AML-193 (cell line): ENCODE measurements at places on chromosomes 2 and 18.
A peak's percentile ranks its signal among the peaks of the same experiment; 100 is the strongest.

DNA sequence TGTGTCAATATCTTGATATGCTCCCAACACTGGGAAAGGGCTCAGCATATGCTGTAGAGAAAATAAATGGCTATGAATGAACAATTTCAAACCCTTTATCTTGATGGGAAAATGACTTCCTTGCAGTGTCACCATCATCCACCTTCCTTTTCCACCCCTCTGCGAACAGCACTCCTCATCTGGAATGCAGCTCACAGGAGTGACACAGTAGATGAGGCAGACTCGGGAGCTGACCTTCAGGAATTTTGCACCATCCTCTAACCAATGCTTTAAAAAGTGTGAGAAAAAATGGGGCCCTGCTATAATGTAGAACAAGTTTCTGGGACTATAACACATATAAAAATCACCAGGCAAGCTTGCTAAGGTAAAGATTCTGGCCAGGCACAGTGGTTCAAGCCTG, 41.3 kb upstream of the YPEL5 start:
- no peak for DNase-seq

DNA sequence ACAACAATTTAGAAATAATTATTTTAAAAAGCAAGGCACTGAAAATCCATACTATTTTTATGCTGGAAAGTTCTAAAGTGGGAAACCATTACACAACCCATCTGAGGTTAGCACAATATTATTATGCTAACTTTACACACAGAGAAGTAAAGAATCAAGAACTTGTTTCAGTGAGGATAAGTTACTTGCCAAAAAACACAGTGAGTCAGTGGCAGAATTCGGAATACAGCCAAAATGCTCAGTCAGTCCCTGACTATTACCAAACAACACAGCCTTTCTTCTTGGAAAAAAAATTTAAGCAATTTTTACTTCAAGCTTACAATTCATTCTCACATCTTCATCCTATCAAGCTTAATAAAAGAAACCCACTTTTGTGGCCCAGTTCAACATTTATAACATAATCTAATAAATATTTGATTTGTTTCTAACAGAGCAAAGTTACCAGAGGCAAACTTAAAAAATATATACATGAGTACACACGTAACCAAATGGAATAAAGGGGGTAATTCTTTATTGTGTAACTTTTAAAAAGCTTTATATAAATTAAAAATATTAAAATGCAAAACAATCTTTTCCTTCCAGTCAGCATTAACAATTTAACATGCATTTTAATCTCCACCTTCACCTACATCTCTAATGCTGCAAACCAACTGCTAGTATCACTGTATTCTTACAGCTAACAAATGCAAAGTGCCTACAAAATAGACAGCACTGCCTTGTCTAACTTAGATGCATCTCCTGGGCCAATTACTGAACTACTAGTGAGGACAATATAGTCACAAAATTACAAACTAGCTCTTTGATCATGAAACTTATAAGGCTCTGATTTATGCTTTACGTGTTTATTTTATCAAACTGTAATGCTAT, 55.2 kb downstream of the CCDC88A start:
- DNase-seq = peak; percentile 50

- no peak for DNase-seq
These were observed 891.2 kb upstream of the POU3F3 start for GRCh38 chr2:103962670-103963069.

DNA sequence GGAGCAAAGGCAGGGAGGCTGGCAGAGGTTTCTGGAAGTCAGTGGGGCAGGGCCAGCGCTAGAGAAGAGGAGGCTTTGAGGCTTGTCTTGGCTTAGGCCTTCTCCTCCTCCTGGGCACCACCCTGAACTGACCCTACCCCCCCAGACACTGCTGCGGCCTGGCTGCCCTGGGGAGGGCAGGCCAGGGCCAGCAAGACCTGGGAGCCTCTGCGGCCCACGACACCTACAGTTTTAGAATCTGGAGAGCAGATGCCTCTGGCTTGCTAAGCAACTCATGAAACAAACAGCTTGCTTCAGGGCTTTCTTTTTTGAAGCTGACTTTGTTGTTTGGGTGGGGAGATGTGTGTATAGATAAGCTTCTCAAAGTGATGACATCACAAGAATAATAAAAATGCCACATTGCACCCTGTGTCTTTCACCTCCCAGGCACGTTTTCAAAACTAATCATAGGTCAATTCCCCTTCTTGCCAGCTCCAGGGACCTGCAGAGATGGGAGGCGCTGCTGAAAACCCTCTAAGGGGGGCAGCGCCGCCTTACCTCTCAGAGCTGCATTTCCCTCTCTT, 46.2 kb upstream of the SMAD7 start:
- DNase-seq = no peak

- DNase-seq = no peak
These were observed 375.3 kb downstream of the LNPK start for GRCh38 chr2:175626796-175627195.

DNA sequence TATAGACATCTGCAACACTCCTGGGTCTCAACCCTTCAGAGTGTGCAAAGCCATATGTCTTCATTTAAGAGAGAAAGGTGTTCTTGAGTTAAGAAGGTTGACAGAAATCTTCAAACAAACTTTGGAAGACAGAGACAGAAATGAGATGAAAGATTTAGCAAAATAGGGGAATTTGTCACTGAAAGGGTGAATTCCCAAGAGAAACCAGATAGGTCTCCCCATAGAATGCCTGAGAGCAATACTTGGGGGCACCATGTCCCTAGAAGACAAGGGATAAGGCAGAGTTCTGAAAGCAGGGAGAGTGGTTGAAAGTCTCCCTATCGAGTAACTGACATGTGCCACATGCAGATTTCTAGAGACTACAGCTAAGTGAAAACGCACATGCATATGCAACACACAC, 50.0 kb downstream of the AP1S3 start:
- no peak for DNase-seq

DNA sequence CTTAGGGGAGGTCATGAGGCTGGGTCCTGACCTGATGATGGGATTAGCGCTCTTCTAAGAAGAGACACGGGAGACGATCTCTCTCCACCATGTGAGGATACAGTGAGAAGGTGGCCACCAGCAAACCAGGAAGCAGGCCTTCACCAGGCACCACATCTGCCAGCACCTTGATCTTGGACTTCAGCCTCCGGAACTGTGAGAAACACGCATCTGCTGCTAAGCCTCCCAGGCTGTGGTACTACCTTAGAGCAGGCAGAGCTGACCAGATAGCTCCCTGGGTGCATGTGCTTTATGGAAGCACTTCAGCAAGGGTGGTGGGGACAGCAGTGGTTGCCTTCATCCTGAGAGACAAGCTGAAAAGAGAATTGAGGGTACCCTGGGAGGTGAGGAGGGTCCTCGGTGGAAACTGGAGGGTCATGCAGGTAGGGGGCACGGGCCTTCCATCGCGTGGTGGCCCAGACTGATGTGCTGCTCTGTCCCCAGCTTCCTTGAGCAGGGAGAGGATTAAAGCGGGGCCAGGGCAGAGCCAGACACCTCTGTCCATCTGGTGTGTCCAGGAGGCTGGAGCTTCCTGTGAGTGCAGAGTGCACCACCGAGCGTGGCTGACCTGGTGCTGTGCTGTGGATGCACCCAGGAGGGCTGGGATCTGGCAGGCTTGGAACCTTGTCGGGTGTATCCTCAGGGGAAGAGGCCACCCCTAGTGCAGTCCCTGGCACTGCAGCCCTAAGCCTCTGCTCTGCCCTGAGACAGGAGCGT, 42.9 kb upstream of the HS6ST1 start:
- no peak for DNase-seq

- no peak for DNase-seq
These were observed 65.4 kb upstream of the TFCP2L1 start for GRCh38 chr2:121350402-121350775.

- DNase-seq = no peak
These were observed 29.0 kb downstream of the PRKCE start for GRCh38 chr2:45680351-45680967.

GRCh38 chr2:201900362-201900761, 94.0 kb downstream of the CDK15 start:
- DNase-seq = no peak

DNA sequence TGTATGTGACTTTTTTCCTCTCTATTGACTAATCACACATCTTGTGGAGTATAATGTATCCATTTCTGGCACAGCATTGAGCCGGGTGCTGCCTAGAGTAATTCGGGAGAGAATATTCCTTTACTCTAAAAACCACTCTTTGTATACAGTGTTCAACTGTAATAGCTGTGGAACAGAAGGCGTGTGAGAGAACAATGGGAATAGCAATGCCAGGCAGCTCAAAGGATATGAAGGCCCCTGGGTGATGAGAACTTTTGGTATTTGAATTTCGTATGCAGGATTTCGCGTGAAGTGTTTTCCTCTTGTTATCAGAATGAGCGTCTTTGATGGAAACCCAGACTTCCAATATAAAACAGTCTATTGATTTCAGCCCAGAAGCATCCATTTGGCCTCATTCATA, 84.6 kb upstream of the MAP3K20 start:
- no peak for DNase-seq

- DNase-seq = no peak
These were observed 61.8 kb downstream of the ATP8B1 start for GRCh38 chr18:57741273-57741672.

DNA sequence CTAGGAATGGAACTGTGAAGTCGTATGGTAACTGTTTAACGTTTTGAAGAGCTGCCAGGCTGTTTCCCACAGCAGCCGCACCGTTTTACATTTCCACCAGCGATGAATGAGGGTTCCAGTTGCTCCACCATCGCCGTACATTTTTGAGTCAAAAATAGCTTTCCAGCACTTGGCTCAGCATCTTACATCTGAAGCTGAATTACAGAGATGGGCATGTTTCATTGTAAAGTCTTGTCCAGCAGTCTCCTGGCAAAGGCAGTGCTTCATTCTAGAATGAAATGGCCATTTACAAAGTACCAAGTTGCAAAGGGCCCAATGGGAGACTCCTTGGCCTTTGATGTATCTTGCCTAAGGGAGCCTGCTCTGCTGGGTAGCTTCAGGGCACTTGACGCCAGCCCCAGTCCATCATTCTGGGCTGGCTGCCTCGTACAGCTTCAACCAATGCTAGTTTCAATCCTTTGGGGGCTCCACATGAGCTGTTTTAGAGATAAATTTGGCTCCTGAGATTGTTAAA, 45.1 kb downstream of the ATIC start:
- DNase-seq = no peak

DNA sequence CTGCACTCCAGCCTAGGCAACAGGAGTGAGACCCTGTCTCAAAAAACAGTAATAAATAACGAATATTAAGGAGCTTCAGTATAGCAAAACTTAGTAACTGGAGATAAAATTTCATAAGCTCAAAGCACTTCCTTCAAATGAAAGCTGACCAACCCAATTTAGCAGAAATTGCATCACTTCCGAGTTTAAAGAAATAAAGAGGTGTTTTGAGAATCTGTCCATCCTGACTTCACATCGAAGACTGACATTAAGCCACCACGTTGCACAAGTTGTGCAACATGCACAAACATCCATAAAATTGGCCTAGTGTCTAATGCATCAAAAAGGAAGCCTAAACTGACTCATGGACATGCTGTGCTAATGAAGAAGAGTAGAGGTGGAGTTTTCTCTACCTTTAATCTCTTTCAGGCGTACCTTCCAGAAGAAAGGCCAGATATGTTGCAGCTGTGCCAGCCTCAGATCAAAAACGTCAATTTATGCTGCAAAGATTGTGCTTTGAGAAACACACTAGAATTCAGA, 7.7 kb upstream of the DSG3 start:
- DNase-seq = peak; percentile 3

DNA sequence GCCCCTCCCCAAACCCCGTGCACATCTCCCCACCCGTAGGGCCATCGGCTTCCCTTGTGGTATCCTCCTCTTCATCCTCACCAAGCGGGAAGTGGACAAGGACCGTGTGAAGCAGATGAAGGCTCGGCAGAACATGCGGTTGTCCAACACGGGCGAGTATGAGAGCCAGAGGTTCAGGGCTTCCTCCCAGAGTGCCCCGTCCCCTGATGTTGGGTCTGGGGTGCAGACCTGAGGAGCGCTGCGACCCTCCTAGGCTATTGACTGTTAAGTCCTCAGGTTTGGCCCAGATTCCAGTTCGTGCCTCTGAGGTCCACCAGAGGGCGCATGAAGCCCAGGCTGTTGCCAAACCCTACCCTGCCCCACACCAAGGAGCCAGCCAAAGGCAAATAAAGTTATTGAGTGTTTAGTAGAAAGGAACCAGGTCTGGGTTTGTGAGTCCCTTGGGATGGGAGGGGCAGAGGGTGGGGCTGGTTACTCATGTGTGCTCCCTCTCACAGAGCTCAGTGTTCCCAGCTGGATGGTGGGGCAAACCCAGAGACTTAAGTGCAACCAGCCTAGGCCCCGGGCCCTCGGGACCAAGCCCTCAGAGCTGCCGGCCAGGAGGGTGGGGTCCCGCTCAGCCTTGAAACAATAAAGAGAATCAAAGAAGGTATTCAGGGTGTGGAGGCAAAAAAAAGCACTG, 2.4 kb downstream of the PNKD start:
- peak; percentile 68 for DNase-seq

DNA sequence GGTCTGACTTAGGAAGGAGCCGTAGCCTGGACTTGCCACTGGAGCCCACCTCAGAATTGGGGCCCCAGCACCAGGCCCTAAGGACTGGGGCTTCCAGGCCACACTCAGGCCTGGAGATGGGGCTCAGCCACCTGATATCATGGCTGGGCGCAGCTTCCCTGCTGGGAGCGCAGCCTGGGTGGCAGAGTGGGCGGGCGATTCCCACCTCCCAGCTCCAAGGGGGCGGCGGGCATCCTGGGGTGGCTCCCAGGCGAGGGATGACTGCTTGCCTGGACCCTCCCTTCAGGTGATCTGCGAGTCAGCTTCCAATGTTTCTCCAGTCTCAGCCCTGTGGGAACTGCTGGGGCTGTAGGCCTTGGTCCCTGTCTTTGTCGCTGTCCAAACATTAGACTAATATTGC, 20.1 kb downstream of the GPR35 start:
- no peak for DNase-seq

DNA sequence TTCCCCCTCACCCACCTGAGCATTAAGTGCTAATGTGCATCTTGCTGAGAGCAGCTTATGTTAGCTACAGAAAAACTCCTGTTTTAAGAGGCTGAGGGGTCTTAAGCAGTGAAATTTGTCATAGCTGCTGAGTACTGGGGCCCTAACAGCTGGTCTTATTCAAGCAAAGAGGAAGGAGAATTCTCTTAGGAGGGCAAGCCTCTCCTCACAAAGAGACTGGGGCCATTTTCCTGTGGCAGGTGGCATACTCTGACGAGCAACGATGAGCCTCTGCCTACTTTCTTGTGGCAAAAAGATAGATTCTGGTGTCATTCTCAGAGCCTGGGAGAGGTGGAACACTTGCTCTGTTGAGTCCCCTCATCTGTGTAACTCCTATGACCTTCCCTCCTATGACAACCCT, 53.2 kb downstream of the SPRED2 start:
- DNase-seq = no peak

GRCh38 chr18:42024131-42024530, 69.1 kb downstream of the PIK3C3 start:
- DNase-seq = no peak

DNA sequence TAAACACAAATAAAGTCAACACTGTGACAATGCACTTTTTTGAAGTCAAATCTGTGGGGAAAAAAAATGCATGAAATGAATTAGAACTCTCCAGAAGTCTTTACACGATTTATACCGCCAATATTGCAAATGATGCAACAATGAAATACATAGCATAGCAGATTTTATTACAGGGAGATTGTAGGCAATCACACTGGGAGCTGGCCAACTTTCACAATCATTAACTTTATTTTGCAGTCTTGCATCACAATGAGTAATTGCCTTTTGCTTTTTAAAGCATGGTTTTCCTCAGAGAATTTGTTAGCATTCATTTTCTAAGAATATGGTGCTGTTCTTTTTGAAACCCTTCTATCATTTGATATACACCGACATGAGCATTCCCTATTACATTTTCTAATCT, 366.4 kb upstream of the FSIP2 start:
- DNase-seq = no peak

- DNase-seq = no peak
These were observed 602.2 kb downstream of the XIRP2 start for GRCh38 chr2:167490455-167490854.
